Endothelial cell of umbilical vein (primary cell): ENCODE measurements at places on chromosomes 4 and X. TPM values are rescaled to one million over a fixed set of nuclear protein-coding genes. Genes with fewer than 3 reads are reported as not detected.

INTU gene
- total RNA-seq, result 4.3 and 5.4 TPM in 2 replicates

HEPH gene
- 0.20 and 0.25 TPM in 2 replicates for total RNA-seq

- DNase-seq, result no peak
- H3K27ac ChIP-seq, result no peak overlapping the region
- no peaks in the 10 kb centered on the region for H3K27me3 ChIP-seq
- H3K4me3 ChIP-seq, result no peak overlapping the region
- H3K36me3 ChIP-seq, result no peaks in the 10 kb centered on the region
These were observed 78.9 kb downstream of the CCDC160 start for GRCh38 chrX:134315866-134316265.

GRCh38 chr4:99724067-99724466, 66.4 kb upstream of the C4orf54 start:
- no peaks in the 10 kb centered on the region for H3K4me1 ChIP-seq
- no peak overlapping the region for H3K4me3 ChIP-seq

DNA sequence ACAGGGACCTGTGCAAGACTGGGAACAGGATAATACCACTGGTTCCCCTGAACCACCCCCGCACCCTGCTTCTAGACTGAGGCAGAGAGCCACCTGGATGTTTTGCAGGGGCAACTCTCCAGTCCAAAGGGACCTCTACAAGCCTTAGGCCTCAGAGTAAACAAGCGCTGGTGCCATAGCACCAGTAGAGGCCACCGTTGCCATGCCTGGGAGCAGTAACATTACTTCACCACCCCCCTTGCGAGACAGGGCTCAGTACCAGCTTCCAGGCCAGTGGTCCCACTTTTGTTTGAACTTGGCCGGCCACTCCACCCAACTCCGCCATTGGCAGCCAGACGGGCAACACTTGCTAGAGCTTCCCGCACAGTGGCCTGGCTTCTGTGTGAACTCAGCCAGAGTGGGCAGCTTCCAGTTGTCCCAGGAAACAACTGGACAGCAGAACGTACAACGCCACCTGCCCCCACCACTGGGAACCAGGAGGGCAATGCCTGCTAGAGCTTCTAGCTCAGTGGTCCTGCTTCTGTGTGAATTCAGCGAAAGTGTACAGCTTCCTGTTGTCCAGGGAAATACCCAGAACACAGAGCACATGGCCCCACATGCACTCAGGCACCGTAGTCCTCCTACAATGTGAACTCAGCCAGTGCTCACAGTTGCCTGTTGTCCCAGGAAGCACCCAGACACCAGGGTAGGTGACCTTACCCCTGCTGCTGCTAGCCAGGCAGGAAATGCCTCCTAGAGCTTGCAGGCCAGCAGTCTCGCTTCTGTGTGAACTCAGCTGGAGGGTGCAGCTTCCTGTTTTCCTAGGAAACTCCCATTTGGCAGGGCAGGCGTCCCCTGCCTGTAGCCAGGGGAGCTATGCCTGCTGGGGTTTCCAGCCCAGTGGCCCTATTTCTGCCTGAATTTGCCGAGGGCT, 39.9 kb upstream of the PCDH19 start:
- DNase-seq, result peak; percentile 65
- H3K4me3 ChIP-seq, result no peak overlapping the region
- peak overlapping the region; percentile 22 for H3K27ac ChIP-seq
- no peaks in the 10 kb centered on the region for H3K27me3 ChIP-seq
- H3K36me3 ChIP-seq, result no peaks in the 10 kb centered on the region

- peaks cover 12% of the 10 kb centered on the region for H3K4me1 ChIP-seq
- no peaks in the 10 kb centered on the region for H3K27me3 ChIP-seq
- no peaks in the 10 kb centered on the region for H3K36me3 ChIP-seq
These were observed at the start of gene ARSJ for GRCh38 chr4:113979148-113979904. Gene ARSJ (minus strand): TSS chr4:113979647. CDS start chr4:113978834, 813 bp downstream.

- H3K4me1 ChIP-seq, result no peaks in the 10 kb centered on the region
- no peaks in the 10 kb centered on the region for H3K36me3 ChIP-seq
- H3K27me3 ChIP-seq, result no peaks in the 10 kb centered on the region
- no peak for DNase-seq
- H3K4me3 ChIP-seq, result no peak overlapping the region
- H3K27ac ChIP-seq, result no peak overlapping the region
These were observed 1447.2 kb downstream of the FSTL5 start for GRCh38 chr4:160716551-160716950.
